ENCODE measurements at places on chromosomes 7 and 10.

DNA sequence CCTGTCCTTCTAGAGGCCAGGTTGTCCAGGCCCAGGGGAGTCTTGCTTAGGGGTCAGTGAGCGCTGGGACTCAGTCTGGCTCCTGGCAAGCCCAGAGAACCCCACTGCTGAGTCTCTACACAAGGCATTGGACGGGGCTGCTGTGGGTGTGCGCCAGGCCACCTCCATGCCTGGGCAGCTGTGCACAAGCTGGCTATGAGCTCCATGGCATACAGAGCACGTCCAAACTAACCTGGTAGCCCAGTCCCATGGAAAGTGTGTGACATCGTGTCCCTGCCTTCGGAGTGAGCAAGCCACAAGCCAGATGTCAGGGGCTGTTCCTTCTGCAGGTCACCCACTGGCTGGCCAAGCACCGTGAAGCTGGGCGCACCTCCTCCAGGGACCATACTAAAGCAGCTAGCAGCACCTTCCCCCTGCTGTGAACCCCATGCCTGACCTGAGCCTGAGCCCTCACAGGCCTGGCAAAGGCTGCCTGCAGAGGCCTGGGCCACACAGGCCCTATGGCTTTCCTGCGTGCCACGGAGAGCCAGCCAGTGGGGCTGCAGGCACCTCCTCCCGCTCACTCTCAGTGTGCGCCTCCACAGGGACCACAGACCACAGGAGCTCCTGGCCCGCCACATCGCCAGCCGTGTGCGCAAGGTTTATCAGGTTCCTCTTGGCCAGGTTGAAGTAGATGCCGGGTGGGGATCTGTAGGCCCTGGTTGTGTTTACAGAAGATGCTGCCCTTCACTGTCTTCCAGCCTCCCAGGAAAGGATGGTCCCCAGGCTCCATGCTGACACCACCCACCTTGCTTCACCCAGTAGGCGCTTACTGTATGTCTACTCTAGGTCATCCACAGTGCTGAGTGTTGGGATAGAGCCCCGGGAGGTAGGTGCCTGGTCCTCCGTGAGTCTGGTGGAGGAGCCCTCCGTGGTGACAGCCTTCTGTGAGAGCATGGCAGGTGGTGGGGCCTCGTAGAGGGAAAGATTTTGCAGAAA is 219.7 kb downstream of the EBF3 start:
- no peak for DNase-seq

DNA sequence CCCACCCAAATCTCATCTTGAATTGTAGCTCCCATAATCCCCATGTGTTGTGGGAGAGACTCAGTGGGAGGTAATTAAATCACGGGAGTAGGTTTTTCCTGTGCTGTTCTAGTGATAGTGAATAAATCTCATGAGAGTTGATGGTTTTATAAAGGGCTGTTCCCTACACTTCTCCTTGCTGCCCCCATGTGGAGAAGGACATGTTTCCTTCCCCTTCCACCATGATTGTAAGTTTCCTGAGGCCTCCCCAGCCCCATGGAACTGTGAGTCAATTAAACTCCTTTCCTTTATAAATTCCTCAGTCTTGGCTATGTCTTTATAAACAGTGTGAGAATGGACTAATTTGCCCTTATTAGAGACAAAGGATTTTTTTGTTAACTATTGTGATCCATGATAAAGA is 48.5 kb upstream of the MKX start:
- no peak for DNase-seq

DNA sequence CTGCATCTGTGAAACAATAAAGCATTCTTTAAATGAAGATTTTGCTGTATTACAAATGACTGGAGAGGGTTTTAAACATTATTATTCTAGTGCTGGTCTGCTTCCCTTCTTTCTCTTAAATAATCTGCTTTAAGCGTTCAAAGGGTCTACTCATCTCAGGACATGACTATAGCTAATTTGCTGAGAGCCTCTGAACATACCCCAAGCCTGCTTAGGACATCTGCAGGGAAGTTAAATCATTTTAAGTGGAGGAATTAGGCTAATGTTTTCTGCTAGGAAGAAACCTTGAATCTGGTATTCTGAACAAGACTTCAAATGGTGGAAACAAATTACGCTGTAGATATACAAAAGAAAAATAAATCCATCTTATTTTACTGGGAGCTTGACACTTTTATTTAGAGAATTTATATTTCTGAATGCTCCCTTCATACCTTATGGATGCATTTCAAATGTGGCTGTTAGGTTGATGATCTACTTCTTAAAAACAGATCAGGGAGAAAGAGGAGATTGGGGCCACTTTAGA is 124.4 kb upstream of the ITGB1 start:
- DNase-seq, result no peak

DNA sequence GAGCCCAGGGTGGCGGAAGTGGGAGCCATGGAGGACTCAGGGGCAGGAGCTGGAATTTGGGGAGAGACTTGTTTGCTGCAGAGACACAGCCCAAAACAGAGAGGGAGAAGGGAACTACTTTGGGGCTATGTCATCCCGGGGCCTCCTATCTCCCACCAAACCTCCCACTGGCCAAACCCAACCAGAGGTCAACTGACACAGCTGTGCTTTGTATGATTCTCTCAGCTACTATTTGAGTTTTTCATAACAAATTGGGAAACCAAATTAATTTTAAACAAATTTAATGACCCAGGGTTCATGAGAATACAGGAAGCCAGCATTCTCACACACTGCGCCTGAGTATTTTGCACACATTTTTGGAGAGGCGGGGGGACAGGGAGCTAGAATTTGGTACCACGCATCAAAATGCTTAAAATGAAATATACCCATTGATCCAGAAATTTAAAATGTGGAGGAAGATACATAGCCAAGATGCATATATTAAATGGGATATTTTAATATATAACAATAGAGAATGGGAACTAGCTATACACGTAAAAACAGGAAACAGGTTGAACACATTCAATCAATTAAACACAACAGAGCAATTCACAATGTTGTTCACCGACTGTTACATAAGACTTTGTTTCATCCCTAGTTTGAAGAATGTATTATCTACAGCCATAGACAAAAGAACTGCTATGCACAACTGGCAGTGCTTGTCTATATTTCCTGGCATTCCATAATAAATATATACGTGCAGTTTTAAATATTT is 105.3 kb downstream of the PARD3 start:
- no peak for DNase-seq

DNA sequence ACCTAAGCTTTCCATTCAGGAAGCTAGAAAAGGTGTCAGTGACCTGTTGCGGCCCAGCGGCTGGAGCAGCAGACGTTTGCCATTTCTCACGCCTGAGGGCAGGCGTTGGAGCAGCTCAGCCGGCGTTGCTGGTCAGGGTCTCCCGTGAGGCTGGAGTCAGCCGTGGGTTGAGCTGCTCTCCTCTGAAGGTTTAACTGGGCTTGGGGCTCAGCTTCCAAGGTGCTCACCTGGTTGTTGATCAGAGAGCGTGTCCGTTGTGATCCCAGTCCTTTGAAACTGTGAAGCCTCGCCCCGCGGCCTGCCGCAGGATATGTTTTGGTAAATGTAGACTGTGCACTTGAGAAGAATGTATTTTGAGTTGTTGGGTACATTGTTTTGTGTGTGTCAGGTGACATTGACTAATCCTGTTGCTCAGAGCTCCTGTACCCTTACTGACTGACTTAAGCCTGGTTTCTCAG is 20.6 kb upstream of the PWWP2B start:
- DNase-seq, result no peak

DNA sequence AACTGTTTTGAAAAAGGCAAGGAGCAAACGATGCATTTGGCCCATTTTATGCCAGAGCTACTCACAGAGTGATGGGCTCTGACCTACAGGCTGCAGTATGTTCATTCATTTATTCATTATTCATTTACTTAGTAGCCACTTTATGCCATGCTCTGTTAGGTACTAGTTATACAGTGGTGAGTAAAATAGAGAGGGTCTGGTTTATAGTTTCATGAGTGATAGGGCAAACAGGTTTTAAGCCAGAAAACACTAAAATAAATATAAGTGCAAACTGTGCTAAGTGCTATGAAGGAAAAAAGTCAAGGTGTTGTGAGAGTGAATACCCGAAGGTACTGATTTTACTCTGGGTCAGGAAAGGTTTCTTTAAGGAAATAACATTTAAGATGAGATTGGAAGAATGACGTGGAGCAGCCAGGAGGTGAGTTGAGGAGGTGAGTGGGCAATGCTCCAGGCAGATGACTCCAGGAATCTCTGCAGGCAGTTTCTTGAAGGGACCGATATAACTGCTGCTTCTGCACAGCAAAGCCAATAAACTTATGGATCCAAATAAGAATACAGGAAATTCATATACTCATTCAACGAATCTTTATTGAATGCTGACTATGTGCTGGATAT is 56.9 kb upstream of the FAM133B start:
- no peak for DNase-seq

- no peak for DNase-seq
These were observed 94.4 kb upstream of the SKAP2 start for GRCh38 chr7:26958834-26959233.

GRCh38 chr10:26475386-26475785 is 37.2 kb downstream of the APBB1IP start:
- DNase-seq, result no peak

DNA sequence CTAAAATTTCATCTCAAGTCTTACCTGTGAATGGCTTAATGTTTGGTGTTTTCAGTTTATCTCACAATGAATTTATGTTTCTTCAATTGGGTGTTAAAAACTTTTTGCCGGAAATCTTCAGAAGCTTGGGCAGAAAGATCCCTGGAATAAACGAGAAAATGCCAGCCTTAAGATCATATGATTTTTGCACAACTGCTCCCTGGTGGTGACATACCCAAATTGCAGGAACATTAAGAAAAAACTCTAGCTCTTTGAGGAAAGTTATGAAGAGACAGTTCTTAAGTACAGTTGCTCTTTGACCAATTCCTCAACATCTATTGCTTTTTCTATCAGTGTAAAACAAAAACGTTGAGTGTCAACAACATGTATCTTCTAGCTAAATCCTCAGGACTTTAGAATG is 48.2 kb upstream of the CREB5 start:
- no peak for DNase-seq

DNA sequence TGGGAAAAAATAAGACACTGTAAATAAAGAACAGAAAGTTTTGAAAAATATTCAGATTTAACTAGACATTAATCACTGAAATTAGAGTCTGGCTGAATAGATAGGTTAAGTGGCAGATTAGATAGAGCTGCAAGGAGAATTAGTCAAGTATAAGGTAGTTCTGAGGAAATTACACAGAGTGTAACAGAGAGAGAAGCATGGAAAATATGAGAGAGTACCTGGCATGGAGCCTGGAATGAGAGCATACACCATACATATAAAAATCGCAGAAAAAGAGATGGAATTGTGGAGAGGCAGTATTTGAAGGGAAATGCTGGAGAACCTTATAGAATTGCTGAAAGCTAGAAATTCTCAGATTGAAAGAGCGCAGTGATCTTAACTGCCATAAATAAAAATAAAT is 46.9 kb downstream of the ZNRF2 start:
- DNase-seq, result no peak

- DNase-seq, result no peak
These were observed 114.6 kb downstream of the PIP4K2A start for GRCh38 chr10:22599636-22600228.

DNA sequence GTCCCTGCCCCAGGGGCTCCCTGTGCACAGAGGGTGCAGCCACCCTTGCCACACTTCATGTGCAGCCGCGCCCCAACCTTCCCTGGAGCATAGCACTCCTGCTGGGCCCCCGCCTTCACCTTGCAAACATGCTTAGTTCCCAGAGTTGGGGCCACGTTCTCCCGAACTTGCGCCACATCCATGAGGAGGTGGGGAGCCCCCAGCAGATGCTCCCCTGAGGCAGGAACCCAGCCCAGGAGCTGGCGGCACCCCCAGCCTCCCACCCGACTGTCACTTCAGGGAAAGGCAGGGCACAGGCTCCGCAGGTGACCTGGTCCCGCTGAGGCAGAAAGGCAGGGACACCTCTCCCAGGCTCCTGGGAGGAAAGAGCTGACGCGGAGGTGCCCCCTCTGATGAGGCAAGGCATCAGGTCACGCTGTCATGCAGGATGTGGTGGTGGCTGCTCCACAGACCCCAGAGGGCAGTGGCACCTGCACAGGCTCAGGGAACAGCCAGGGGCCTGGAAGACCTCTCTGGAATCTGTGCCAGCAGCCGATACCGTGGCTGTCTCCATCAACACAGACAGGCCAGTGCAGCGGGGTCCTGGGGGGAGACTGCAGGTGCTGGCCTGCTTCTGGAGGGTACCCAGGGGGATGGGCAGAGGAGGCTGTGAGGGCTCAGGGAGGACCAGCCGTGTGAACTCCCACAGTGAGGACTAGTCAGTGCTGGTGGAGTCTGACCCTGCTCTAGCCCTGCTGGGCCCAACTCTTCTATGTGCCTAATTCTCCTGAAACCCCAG is 221.3 kb downstream of the MAD1L1 start:
- no peak for DNase-seq

DNA sequence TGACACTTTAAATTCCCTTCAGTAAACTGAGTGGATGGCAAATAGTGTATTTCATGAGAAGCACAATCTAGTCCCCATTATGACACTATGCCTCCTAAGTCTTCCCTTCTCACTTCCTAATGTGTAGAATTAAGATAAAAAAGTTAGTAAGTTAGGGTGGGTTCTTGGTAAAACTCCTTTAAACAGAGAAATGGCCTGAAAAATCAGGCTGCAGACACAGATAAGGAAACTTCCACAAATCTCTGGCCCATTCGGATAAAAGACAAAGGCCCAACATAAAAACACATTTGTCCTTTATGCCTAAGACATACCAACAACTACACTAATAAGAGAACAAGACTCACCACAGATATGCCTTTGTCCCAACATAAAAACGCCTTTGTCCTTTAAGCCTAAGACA is 21.5 kb downstream of the AKR1C8 start:
- DNase-seq, result no peak

DNA sequence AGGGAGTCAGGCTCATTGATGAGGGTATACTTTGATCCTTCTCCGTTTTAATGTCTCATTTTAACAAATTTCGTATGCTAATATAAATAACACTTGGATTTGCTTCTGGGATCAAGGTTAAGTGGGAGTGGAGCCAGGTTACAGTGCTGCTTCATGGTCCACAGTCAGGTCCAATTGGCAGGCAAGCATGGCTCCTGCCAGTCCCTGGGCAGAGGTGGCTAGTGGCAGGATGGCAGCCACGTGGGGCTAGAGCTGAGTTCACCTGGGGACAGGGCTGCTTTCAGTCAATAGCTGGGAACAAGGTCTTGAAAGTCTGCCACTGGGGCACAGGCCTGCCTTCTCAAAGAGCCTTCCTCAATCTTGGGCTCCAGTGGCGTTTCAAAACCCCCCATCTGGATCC is 16.0 kb upstream of the VWA2 start:
- DNase-seq, result no peak

- no peak for DNase-seq
These were observed 131.8 kb downstream of the SEMA3E start for GRCh38 chr7:83517035-83517700.

- DNase-seq, result no peak
These were observed 137.3 kb downstream of the SDK1 start for GRCh38 chr7:3438352-3438751.
